ENCODE measurements at places on chromosomes 2 and 18.
A peak's percentile ranks its signal among the peaks of the same experiment; 100 is the strongest.

DNA sequence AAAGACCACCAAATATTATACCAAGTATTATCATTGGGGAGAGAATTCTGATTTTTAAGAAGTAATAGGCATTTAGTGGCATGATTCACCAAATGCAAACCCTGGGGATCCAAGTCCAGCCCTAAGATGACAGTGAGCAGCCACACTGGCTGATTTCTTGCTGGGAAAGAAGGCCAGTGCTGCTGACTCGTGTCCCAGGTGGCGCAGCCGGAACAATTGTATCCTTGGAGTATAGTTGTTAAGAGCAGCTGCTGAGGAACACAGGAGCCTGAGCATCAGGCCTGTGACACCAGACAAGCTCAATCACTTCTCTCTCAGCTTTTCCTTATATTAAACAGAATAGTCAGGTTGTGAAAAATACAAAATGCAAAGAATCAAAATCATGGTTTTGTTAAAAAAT, 48.4 kb downstream of the LRP1B start:
- H3K36me3 ChIP-seq: no peaks in the 10 kb centered on the region
- H3K4me1 ChIP-seq: no peaks in the 10 kb centered on the region
- H3K27ac ChIP-seq: no peak overlapping the region
- H3K4me3 ChIP-seq: no peak overlapping the region
- no peaks in the 10 kb centered on the region for H3K27me3 ChIP-seq

GRCh38 chr2:16211341-16211740, 271.0 kb downstream of the MYCN start:
- H3K27me3 ChIP-seq: peaks cover 3% of the 10 kb centered on the region
- H3K4me1 ChIP-seq: no peaks in the 10 kb centered on the region
- no peak overlapping the region for H3K27ac ChIP-seq
- DNase-seq: no peak

GRCh38 chr2:33395655-33396249, 80.7 kb upstream of the RASGRP3 start:
- H3K36me3 ChIP-seq: no peaks in the 10 kb centered on the region
- no peak overlapping the region for H3K27ac ChIP-seq
- H3K27me3 ChIP-seq: no peaks in the 10 kb centered on the region
- no peak overlapping the region for H3K4me3 ChIP-seq
- H3K4me1 ChIP-seq: no peaks in the 10 kb centered on the region

GRCh38 chr2:11296401-11296800, 48.0 kb downstream of the ROCK2 start:
- H3K27ac ChIP-seq: no peak overlapping the region
- no peak for DNase-seq
- H3K27me3 ChIP-seq: no peaks in the 10 kb centered on the region
- no peak overlapping the region for H3K4me3 ChIP-seq
- no peaks in the 10 kb centered on the region for H3K36me3 ChIP-seq
- H3K4me1 ChIP-seq: peaks cover 5% of the 10 kb centered on the region

DNA sequence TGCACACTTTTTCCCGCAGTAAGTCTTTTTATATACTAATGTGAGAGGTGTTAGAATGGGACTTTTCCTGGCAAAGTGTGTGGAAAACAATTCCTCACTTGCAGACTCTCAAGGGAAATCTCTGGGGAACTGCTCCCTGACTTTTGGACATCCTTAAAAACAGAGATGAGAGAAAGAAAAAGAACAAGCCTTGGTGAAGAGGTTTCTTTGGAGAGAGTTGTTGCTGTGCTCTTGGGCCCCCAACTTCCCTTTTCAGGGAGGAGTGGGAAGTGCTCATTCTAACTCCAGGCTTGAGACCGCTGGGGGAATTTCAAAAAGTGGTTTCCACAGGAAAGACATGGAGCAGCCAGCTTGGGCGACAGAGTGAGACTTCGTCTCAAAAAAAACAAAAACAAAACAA, 142.6 kb upstream of the SPRED2 start:
- peaks cover 32% of the 10 kb centered on the region for H3K27me3 ChIP-seq
- peaks cover 4% of the 10 kb centered on the region for H3K4me1 ChIP-seq
- no peak overlapping the region for H3K4me3 ChIP-seq
- no peak overlapping the region for H3K27ac ChIP-seq
- no peak for DNase-seq
- H3K36me3 ChIP-seq: no peaks in the 10 kb centered on the region

GRCh38 chr2:120937686-120938044, 202.0 kb downstream of the GLI2 start:
- no peak overlapping the region for H3K27ac ChIP-seq
- H3K4me3 ChIP-seq: no peak overlapping the region
- H3K36me3 ChIP-seq: no peaks in the 10 kb centered on the region
- H3K4me1 ChIP-seq: no peaks in the 10 kb centered on the region
- no peak for DNase-seq

GRCh38 chr18:51568151-51568550, 370.7 kb upstream of the MEX3C start:
- H3K4me3 ChIP-seq: no peak overlapping the region
- no peak for DNase-seq
- H3K4me1 ChIP-seq: no peaks in the 10 kb centered on the region
- no peak overlapping the region for H3K27ac ChIP-seq

DNA sequence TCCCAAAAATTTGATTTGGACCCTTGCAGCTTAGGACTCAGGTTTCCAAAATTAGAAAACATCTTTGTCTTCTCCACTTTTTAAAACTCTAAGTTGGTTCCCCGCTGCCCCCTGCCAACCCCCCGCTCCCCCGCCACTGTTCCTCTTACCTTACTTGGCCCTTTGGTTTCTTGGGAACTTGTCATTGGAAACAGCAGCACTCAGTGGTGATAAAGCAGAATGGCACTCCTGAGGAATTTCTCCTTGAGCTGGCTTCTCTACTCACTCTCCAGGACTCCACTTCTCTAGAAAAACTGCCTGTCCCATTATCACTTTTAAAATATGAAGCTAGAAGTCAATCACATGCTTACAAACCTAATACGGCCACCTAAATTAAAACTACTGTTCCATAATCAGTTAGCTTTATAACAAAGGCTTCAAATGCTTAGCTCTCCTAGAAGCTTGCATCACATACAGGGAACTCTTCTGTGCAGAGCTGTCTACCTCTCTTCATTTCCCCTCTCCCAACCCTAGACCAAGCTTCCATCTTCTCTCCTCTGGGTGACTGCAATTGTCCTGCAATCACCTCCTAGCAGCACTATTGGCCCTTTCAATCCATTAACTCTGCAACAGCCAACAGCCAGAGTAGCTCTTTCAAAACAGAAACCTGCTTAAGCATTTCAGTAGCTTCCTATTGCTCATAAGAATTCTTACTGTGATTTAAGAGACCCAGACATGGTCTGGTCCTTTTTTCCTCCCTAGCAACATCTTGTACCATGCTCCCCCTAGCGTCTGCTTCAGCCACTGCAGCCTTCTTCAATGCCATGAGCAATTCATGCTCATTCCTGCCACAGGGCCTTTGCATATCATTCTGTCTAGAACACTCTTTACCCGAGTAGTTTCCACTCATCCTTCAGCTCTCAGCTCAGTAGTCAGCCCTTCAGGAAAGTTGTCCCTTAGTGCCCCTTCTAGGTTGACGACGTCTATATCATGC, 15.2 kb upstream of the PLEKHM3 start:
- H3K4me3 ChIP-seq: no peak overlapping the region
- peak; percentile 77 for DNase-seq
- H3K4me1 ChIP-seq: no peaks in the 10 kb centered on the region
- H3K27me3 ChIP-seq: peaks cover 10% of the 10 kb centered on the region
- no peak overlapping the region for H3K27ac ChIP-seq
- H3K36me3 ChIP-seq: no peaks in the 10 kb centered on the region

- H3K4me1 ChIP-seq: peaks cover 61% of the 10 kb centered on the region
- H3K27me3 ChIP-seq: no peaks in the 10 kb centered on the region
- DNase-seq: peak; percentile 27
- peaks cover 16% of the 10 kb centered on the region for H3K36me3 ChIP-seq
- H3K27ac ChIP-seq: peak overlapping the region; percentile 95
Measured at GRCh38 chr2:64212346-64212745, 68.1 kb upstream of the PELI1 start.

- peaks cover 4% of the 10 kb centered on the region for H3K27me3 ChIP-seq
- no peaks in the 10 kb centered on the region for H3K4me1 ChIP-seq
- H3K36me3 ChIP-seq: no peaks in the 10 kb centered on the region
Measured at GRCh38 chr2:98034745-98035144, 39.0 kb upstream of the TMEM131 start.

GRCh38 chr18:13646633-13647032, 79.7 kb downstream of the FAM210A start:
- H3K36me3 ChIP-seq: peaks cover 7% of the 10 kb centered on the region
- DNase-seq: no peak
- H3K27me3 ChIP-seq: no peaks in the 10 kb centered on the region
- H3K4me3 ChIP-seq: no peak overlapping the region

DNA sequence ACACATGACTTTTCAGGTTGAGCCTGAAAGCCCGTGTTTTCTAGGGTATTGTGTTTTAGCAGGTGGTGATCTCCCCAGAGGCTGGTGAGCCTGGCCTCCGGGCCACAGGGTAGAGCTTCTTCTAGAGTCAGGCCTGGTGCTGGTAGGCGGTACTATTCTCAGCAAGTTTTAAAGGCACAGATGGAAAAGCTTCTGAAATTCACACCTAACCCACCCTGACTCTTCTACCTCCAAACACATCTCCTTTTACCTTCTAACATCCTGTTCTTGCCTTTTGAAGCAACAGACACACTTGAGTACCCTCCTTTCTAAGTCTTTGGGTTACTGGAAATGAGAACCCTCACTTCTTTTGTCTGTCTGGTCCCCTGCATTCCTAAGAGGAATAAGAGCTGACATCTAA, 191.1 kb downstream of the SETBP1 start:
- peaks cover 15% of the 10 kb centered on the region for H3K27me3 ChIP-seq
- H3K27ac ChIP-seq: no peak overlapping the region
- peaks cover 9% of the 10 kb centered on the region for H3K36me3 ChIP-seq
- no peak overlapping the region for H3K4me3 ChIP-seq
- H3K4me1 ChIP-seq: peaks cover 17% of the 10 kb centered on the region
- no peak for DNase-seq

DNA sequence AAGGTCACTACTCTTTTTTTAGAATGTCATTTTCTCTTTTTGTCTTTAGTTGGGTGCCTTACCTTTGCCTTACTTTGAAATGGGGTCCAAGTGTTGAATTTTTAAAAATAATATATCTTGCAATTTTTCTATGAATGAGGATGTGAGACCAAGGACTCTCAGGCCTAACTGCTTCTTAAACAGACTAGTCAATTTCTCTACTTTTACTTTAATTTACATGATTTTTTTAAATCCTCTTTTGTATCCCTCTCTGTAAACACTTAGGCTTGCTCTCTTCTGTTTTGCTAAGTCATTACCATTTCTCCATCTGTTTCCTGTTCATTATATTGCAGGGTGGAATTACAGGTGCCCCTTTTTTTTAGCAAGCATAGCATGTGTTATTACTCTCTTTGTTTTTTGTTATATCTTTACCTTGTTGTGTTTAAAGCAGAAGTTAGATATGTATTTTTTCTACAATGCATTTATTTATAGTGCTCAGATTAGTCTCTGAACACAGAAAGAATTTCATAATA, 261.8 kb downstream of the SPAG16 start:
- no peak overlapping the region for H3K4me3 ChIP-seq
- no peak overlapping the region for H3K27ac ChIP-seq
- H3K36me3 ChIP-seq: no peaks in the 10 kb centered on the region
- DNase-seq: no peak
- no peaks in the 10 kb centered on the region for H3K4me1 ChIP-seq
- H3K27me3 ChIP-seq: no peaks in the 10 kb centered on the region

- no peak for DNase-seq
- no peaks in the 10 kb centered on the region for H3K36me3 ChIP-seq
- H3K27me3 ChIP-seq: no peaks in the 10 kb centered on the region
- no peak overlapping the region for H3K27ac ChIP-seq
- no peak overlapping the region for H3K4me3 ChIP-seq
Measured at GRCh38 chr2:209636076-209636475, 135.6 kb upstream of the UNC80 start.

DNA sequence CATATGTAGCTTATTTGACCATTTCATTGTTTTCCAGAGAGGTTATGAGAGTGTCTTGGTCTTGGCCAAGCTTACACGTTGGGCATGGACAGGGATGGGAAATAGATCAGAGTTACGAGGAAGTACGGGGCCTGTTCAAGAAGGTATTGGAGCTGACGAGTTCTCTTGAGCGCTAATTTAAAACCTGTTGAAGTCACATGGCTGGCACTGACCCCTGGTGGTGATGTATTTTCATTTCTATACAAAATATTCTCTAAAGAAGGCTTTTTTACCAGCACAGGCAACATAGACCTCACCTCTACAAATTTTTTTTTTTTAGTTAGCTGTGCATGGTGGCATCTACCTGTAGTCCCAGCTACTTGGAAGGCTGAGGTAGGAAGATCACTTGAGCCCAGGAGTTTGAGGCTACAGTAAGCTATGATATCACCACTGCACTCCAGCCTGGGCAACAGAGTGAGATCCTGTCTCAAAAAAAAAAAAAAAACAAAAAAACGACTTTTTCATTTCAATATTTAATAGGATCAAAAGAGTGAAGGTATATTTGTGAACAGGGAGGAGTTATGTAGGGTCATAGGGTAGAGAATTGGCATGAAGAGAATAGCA, 19.6 kb downstream of the UGP2 start:
- DNase-seq: peak; percentile 55
- no peaks in the 10 kb centered on the region for H3K27me3 ChIP-seq
- H3K4me3 ChIP-seq: no peak overlapping the region
- peaks cover 75% of the 10 kb centered on the region for H3K36me3 ChIP-seq
- peaks cover 58% of the 10 kb centered on the region for H3K4me1 ChIP-seq

DNA sequence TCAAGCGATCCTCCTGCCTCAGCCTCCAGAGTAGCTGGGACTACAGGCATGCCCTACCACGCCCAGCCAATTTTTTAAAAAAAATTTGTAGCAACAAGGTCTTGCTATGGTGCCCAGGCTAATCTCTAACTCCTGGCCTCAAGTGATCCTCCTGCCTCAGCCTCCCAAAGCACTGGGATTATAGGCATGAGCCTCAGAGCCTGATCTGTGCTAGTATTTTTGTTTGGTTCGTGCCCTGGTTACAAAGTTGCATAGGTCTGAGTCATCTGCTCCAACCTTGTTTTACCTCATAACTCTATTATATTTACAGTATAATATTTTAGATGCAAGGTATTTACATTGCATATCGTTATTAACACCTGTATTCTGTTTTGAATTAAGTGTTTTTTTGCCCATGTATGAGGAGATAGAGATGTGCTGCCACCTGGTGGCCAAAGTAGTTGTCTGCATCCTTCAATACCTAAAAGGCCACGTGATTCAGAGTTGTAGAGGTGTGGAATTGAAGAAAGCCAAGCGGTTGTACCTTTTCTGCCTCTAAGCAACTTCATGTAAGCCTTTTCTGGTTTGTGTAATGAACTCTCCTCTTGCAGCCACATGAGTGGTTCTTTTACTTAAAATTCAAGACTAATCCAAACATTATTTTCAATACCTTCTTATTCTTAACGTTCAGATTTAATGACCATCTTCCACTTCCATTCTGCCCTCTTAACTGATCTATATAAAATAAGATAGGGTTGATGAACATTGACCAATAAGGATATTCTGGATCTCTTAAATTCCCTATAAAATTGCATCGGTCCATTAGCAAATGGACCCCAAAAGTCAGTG, 19.9 kb upstream of the CABYR start:
- H3K27me3 ChIP-seq: no peaks in the 10 kb centered on the region
- H3K4me3 ChIP-seq: no peak overlapping the region
- H3K27ac ChIP-seq: peak overlapping the region; percentile 34
- H3K36me3 ChIP-seq: peaks cover 61% of the 10 kb centered on the region

- H3K36me3 ChIP-seq: no peaks in the 10 kb centered on the region
- H3K4me3 ChIP-seq: no peak overlapping the region
- peaks cover 8% of the 10 kb centered on the region for H3K4me1 ChIP-seq
- H3K27me3 ChIP-seq: peaks cover 7% of the 10 kb centered on the region
- no peak overlapping the region for H3K27ac ChIP-seq
Measured at GRCh38 chr18:9755110-9755509, 47.0 kb downstream of the RAB31 start.

- peaks cover 76% of the 10 kb centered on the region for H3K36me3 ChIP-seq
- H3K27ac ChIP-seq: no peak overlapping the region
- DNase-seq: no peak
- peaks cover 11% of the 10 kb centered on the region for H3K4me1 ChIP-seq
- no peaks in the 10 kb centered on the region for H3K27me3 ChIP-seq
Measured at GRCh38 chr2:214747992-214748391, 61.5 kb downstream of the BARD1 start.
